NCI-H526 treated with DMSO at 0.1 percent for 48 hours (cell line): ENCODE measurements at places on chromosomes 2 and 18.

GRCh38 chr2:30732376-30732775 lies 74.9 kb downstream of the CAPN13 start:
- no peak for DNase-seq

DNA sequence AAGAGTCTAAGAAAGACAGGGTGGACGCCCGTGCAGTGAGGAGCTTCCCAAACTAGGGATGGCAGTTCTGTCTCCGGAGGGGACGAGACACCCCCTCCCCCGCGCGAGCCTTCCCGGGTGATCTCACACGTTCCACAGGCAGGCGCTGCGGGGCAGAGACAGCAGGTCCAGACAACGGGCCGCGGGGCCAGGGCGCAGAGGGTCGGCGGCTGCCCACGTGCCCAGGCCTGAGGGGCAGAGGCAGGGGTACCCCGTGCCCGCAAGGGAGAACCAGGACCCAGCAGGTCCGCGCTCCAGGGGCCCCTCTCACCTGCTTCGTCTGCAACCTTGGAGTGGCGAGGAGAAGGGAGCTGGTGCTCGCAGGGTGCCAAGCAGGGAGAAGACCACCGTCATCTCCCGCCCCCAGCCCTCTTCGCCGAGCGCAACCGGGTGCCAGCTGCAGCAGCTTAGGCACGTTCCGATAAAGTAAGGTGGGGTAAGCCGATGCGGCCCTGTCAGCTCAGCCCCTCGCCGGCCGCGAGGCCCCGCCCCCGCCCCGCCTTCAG lies at the start of gene GPR155:
TSS of gene GPR155 (minus strand) at position 467 of the 545 bp plus-strand sequence. CDS start 5,073 bp downstream, outside the sequence.
- peak; percentile 25 for DNase-seq

- DNase-seq = peak; percentile 4
Measured at GRCh38 chr2:152743002-152743401, 24.6 kb downstream of the ARL6IP6 start.

DNA sequence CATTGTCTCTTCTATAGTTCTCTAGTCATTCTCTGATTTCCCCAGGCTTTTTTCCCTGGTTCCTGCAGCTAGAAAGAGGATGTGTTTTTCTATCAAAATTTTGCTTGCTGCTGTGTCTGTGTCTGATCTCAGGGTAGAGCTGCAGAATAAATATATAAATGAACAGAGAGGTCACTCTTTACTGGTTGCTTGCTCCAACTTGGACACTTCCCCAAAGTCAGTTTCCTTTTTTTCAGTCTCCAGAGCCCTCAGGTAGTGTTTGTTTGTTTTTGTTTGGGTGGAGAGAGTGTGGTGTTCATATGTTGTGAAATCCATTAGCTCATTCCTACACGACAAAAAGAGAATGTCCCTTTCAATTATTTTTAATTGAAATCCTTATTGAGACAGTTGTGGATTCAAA lies 85.8 kb downstream of the CERS6 start:
- no peak for DNase-seq

GRCh38 chr18:44128365-44128764 lies 552.3 kb upstream of the SETBP1 start:
- no peak for DNase-seq

GRCh38 chr2:101185656-101186055 lies 34.5 kb upstream of the TBC1D8 start:
- DNase-seq = no peak

DNA sequence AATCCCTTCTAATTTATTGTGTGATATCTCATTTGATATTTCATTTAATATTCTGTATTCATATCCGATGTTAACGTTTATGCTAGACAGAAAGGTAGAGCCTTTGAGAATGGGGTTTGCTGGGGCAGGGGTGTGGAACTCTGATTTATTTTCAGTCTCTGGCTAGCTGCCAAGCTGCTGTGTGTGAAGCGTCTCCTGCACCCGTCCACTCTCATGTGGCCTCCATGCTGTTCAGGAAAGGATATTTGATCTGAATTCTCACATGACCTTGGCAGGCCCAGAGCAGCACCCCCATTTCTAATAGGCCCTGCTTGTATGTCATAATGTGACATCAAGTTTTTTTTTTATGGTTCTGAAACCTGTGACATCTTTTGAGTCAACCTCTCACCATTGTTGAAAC lies 1.6 kb downstream of the IL1R1 start:
- DNase-seq = no peak

DNA sequence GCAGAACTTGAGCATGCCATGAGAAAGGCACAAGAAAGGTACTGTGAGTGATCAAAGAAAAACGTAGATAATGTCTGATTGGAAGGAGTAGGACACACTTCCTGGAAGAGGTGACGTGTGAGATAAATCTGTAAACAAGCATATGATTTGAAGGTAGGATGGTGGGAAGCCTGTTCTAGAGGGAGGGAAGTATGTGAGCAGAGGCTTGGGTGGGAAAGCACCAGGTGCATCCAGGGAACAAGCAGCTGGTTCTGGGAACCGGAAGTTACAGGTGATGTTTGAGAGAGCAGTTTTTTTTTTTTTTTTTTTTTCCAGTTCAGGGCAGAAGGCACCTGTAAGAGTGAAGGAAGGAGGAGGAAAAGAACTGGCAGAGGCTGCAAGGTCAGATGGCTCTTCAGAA lies 116.6 kb upstream of the EFEMP1 start:
- DNase-seq = no peak

GRCh38 chr2:60531701-60532133 lies 21.7 kb downstream of the BCL11A start:
- no peak for DNase-seq

DNA sequence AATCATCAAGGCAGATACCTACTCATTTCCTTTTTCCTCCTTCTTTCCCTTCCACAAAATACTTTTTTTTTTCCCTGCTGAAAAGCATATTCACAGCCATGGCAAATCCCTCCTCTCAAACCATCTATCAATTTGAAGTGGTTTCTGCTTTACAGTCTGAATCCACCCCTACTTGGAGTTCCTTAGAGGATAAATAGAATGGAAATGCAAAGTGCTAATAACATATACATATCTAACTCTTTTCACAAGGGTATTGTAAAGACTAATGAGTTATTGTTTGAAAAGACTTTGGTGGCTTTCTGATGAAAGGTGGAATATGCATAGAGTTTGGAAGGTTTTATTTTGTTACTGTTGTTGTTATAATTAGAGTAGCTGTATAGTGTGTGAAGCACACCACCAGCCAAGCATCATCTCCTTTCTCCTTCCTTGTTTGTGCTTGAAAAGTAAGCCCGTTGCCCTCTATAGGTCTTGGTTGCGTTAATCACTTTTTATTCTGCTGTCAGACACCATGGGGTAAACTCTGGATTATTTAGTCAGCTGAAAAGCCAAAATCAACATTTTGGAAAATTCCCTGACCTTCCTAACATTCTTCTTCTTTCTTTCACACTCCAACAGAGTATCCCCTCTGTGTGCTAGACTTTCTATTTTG lies 2126.9 kb upstream of the CELF4 start:
- DNase-seq = no peak

DNA sequence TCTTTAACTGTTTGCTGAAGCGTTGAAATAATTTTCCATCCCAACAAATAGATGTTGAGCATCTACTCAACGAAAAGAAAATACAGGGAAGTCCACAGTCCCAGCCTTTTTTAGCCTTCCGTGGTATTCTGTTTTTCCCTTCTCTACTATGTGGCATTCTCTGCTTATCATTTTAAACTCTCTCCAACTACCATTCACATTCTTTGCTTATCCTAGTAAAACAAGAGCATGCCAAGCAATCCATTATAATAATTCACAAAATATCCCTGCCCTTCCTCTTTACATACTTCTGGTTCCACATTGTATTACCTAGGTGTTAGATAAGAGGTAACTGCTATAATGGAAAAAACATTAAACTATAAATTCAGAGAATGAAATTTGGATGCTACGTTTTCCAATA lies 1.6 kb upstream of the SESTD1 start:
- no peak for DNase-seq

- no peak for DNase-seq
Measured at GRCh38 chr18:67654101-67654500, 137.6 kb upstream of the DSEL start.

DNA sequence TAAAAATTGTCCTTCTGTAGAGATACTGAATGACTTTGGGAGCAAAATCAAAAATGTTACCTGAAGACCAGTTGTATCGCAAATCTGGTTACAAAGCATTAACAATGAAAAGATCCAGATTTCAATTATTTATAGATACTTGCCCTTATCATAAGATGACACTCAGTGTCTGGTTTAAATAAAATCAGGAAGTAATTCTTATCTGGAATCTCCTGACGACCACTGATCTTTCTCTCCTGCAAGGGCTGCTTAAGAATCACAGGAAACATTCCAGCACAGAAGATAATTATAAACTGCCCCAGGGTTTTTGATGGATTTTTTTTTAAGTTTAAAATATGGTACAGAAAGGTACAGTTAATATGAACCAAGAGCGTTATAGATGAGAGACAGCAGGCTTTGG lies 205.7 kb downstream of the ALK start:
- DNase-seq = no peak

GRCh38 chr2:191401287-191401686 lies 156.1 kb downstream of the MYO1B start:
- no peak for DNase-seq

- DNase-seq = no peak
Measured at GRCh38 chr2:167471332-167471731, 583.1 kb downstream of the XIRP2 start.

GRCh38 chr2:238989484-238989883 lies 141.6 kb downstream of the TWIST2 start:
- no peak for DNase-seq

DNA sequence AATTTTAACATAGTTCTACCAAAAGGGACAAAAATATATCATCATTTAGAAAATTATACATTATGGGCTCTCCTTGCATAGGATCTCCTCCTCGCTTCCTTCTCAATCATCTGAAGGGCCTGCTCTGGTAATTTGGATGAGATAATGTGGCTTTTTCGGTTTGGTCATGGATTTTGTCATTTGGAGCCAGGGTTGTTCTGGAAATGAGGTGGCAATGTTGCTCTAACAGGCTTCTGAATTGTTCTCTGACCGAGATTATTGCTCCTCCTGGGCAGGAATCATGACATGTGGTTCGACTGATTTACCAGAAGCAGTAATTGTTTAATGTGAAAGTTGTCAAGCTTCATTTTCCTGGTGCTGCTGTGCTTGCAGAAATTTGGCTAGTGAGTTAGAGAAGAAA lies 194.7 kb upstream of the ERBB4 start:
- no peak for DNase-seq

DNA sequence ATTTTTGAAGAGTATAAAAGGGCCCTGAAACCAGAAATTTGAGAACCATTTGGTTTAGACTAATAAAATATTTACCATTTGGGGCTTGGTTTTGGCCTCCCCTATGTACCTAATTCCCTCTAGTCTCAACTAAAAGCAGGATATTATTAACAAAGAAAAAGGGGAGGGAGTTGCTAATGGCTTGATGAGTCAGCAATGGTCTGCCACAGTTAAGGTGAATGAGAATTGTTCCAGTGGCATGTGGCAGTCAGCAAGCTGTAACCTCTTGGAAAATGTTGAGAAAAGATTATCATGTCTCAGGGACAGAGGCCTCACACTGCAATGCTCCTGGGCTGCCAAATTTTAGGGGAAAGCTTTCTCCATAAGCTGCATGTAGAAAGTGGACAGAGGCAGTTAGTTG lies 20.1 kb upstream of the SLC39A10 start:
- DNase-seq = no peak

- DNase-seq = no peak
Measured at GRCh38 chr18:3605954-3606443, 156.0 kb downstream of the TGIF1 start.

DNA sequence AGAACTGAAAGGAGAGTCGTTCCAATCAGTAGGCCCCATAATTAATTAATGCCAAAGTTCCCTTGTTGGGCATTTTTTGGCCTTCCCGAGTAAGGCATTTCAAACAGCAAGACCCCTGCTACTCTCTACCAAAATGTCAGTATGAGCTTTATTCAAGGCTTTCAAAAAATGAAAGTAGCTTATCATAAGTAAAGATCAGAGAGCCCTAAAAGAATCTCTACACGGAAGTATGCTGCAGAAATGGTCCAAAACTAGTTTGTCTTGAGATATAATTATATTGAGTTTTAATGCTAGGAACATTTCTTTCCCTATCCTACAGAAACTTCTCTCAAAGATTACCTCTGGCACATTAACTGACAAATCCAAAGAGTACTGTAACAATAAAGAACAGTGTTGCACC lies 43.9 kb downstream of the RTN4 start:
- DNase-seq = no peak

DNA sequence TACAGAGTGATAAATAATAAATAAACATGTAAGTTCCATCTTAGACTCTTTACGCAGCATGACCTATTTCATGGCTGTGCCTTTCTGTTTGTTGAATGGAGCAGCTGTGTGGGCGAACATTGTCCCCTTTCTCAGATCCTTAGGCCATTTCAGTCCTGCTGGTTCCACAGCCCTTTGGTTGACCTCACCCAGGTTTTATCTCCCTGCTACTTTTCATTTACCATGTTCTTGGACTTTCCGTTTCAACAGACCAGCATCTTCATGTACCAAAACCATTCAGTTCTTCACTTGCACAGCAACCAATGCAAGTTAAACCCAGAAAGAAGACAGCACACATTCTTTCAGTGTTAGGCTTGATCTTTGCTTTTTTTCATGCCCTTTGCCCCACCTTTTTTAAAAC lies 83.8 kb downstream of the XRCC5 start:
- no peak for DNase-seq

DNA sequence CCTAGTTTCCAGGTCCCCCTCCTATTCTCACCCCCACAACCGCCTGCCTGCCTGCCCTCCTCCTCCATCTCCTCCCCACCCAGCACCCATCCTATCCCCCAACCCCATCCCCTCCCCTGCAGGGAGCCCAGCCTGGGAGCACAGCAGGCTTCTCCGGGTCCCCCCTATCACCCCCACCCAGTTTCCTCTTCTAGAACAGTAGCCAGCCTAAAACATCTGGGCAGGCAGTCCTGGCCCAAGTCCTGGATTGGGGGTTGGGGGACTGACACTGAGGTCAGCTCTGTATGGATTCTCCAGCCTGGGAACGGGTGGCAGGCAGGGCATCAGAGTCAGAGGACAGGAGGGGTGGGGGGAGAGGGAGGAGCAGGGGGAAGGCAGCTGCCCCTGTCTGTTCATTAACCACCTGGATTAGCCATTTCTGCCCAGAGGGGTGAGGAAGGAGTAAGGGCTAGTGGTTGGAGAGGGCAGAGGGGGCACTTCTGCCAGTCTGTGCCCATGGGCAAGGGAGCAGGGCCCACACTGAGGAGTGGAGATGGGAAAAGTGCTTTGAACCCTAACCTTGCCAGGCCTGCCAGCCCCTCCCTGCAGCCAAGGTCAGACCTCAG lies 60.0 kb downstream of the TNS1 start:
- no peak for DNase-seq

DNA sequence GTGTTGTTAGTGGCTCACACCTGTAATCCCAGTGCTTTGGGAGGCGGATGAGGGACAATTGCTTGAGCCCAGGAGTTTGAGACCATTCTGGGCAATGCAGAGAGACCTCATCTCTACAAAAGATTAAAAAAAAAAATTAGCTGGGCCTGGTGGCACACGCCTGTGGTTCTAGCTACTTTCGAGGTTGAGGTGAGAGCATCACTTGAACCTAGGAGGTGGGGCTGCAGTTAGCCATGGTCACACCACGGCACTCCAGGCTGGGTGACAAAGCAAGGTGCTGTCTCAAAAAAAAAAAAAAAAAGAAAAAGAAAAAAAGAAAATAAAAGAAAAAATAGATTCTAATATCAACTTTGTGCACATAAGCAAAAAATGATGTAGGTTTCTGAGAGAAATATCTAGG lies 1492.5 kb upstream of the TMEFF2 start:
- DNase-seq = no peak

GRCh38 chr2:241000831-241001321 lies 2.5 kb downstream of the SNED1 start:
- DNase-seq = no peak
